ENCODE measurements at places on chromosomes 4 and X.

- DNase-seq = no peak
Measured at GRCh38 chr4:55758066-55758465, 61.5 kb upstream of the EXOC1L start.

DNA sequence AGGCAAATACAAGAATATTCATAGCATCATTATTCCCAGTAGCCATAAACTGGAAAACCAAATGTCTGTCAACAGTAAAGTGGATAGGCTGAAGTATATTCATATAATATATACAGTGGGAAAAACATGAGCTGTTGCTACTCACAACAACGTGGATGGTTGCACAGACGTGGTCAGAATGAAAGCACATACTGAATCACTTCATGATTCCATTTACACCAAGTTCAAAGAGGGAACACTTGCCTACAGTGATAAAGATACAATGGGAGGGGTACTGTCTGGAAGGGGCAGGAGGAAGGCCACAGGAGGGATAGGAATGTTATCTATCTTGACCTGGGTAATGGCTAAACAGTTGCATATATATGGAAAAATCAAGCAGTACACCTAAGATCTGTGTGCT lies 25.3 kb downstream of the APBB2 start:
- no peak for DNase-seq

- DNase-seq = peak; percentile 24
Measured at GRCh38 chr4:6855692-6856297, 53.8 kb upstream of the TBC1D14 start.

GRCh38 chr4:139585473-139585872 lies 29.5 kb upstream of the SETD7 start:
- no peak for DNase-seq

DNA sequence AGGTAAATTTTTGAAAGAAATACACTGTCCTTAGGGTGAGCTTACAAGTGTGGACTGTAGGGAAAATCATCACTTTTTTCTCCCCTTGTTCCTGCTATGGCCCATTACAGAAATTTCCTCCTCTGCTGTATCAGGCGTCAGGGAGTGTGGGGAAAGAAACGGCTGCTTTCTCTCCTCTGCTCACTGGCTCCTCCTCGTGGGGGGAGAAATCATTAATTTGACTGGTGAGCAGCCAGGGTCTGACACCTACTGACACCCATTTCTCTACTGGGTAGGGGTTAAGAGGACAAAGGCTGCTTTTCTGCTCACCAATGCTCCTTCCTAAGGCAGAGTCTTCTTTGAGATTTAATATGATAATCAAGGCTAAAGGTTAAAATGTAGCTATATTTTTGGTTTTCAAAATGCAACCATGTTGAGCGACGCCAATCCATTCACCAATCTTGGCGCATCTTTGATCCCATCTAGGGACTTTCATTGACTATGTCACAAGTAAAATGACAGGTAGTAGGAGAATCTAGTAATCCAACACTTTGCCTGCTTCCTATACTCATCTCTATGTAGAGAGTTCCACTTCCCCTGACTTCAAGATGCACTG lies 25.1 kb downstream of the SETD7 start:
- DNase-seq = peak; percentile 70

- peak; percentile 46 for DNase-seq
Measured at GRCh38 chrX:47637546-47638195, 7.9 kb upstream of the CFP start.

- peak; percentile 16 for DNase-seq
Measured at GRCh38 chr4:185640811-185641675, 105.7 kb upstream of the PDLIM3 start.

- peak; percentile 24 for DNase-seq
Measured at GRCh38 chrX:7996414-7996813, 69.2 kb upstream of the PNPLA4 start.

DNA sequence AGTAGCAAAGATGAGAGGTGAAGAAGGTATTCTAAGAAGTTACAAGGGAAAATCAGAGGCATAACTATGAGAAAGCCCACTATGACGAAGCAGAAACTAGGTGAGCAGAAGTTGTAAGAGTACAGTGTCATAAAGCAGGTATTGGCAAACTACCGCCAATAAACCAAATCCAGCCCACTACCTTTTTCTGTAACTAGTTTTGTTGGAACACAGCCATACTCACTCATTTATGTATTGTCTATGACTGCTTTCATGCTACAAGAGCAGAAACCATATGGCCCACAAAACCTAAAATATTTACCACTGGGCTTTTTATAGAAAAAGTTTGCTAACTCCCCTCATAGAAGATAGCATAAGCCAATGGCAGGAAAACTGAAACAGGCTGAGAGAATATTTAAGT lies 31.8 kb upstream of the ZCCHC13 start:
- DNase-seq = no peak

- peak; percentile 93 for DNase-seq
Measured at GRCh38 chrX:152958524-152959465, 35.1 kb downstream of the PNMA5 start.

GRCh38 chr4:163600727-163601126 lies 106.2 kb downstream of the TMA16 start:
- no peak for DNase-seq

DNA sequence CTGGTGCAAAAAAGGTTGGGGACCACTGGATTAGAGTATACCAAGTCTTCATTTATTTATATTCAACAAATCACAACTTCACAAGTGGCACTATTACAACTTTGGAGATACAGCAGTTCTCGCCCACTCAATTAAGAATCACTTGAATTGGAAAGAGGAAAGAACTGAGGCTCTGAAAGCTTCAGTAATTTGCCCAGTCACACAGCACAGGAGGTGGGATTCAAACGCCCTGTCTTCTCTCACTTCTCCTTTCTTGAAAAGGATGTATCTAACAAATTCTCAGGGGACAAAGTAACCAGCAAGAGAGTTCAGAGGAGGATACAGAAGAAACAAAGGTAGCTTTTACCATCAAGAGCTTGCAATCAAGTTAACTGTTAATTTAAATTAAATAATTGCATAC lies 12.4 kb downstream of the SMIM14 start:
- no peak for DNase-seq

DNA sequence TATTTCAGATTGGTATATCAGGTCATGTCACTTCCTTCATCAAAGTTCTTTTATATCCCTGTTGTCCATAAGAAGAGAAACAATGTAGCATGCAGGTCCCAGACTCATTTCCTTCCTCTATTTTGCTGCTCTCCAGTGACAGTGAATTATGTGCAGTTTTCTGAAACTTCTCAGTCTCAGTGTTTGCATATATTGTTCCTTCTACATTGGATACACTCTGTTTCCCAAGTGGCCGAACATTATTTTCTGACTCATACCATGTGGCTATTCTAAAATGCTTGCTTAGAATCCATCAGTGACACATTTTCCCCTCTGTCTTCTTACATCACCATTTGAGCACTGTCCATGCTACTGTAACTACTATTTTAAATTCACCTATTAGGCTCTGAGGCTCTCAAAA lies 305.7 kb downstream of the PDHA2 start:
- no peak for DNase-seq

- DNase-seq = peak; percentile 53
Measured at GRCh38 chr4:16264798-16265197, 38.5 kb upstream of the TAPT1 start.

GRCh38 chrX:6812087-6812486 lies 277.2 kb upstream of the VCX3A start:
- no peak for DNase-seq

- DNase-seq = no peak
Measured at GRCh38 chrX:155115174-155115819, 44.0 kb downstream of the BRCC3 start.

DNA sequence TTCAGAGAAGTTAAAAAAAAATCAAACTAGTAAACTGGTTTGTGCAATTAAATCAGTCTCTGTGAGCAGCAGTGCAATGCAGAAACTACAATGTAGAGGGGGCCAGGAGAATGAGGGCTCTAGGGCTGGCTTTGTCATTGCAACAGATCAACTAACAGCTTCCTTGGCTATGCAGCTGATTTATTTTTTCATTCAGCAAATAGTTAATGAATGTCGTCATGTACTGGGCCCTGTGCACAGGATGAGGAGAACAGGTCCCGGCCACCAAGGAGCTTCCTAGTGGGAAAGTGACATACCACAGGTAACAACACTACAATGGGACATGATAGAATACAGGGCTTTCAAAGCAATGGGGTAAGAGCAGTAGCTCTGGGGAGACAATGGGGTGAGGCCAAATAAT lies 190.1 kb downstream of the NSUN7 start:
- DNase-seq = no peak

DNA sequence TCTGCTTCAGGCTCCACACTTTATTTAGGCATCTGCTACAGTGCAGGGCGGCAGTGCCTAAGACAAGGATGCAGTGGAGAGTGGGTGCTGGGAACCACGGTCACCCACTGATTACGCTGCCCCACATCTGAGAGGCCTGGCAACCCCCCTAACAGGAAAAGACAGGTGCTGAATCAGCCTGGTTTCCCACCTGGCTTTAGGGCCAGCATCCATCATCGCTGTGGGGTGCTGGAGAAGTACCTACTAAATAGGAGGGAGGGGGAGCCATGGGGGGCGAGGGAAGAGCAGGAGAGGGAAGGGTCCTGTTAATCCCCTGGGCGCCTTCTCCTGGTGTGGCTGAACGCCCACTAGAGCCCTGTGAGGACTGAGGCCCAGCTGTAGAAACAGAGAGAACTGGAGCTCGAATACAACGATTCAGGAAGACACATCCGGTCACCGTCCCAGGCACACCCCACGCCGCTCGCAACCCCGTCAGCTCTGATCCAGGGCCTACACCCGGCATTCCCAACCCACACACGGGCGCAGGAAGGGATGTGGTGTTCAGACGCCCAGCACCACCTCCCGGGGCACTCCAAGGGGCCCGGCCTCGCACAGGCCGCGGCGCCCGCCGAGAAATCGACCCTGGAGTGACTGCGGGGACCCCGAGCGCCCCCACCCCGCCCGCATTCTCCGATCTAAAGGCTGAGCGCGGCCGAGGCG lies 554 bp downstream of the DCTD start:
- peak; percentile 22 for DNase-seq

GRCh38 chr4:74252933-74253332 lies 55.3 kb upstream of the EPGN start:
- no peak for DNase-seq

- DNase-seq = no peak
Measured at GRCh38 chrX:155577682-155578081, 35.1 kb downstream of the TMLHE start.

- DNase-seq = no peak
Measured at GRCh38 chr4:48270951-48271473, 1.4 kb upstream of the TEC start.

GRCh38 chr4:72077346-72077745 lies 45.5 kb downstream of the NPFFR2 start:
- no peak for DNase-seq

- no peak for DNase-seq
Measured at GRCh38 chr4:98584265-98584664, 74.1 kb downstream of the TSPAN5 start.

GRCh38 chrX:69031181-69031580 lies 134.1 kb downstream of the PJA1 start:
- no peak for DNase-seq

DNA sequence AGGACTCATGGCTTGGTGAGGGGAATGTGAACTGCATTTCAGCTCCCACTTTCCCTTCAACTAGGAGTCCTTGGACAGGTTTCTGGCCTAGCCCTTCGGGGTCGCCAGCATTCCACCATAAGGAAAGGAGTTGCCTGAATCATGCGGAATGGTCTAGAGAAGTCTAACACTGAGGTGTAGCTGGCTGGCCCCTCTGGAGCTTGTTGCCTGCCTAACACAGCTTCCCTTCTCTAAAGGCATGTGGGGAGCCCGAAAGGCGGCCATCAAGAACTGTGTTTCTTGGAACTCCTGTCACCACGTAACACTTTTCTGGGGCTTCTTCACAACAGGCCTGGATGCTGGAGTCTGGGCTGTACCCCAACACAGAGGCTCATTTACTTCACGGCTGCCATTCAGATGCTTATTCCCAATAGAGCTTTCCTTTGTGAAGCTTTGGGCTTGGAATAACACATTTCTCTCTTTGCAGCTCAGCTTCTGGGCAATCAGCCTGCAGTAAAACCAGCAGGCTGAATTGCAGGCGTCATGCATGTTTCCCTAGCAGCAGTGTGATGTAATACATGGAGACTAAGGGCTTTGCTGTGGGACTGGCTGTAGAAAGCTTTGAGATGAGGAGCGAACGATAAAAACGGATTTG lies 5.4 kb downstream of the GABRQ start:
- DNase-seq = no peak

- no peak for DNase-seq
Measured at GRCh38 chrX:43165343-43165920, 387.5 kb upstream of the PPP1R2C start.

- DNase-seq = no peak
Measured at GRCh38 chr4:45385306-45385705, 659.0 kb upstream of the GNPDA2 start.

DNA sequence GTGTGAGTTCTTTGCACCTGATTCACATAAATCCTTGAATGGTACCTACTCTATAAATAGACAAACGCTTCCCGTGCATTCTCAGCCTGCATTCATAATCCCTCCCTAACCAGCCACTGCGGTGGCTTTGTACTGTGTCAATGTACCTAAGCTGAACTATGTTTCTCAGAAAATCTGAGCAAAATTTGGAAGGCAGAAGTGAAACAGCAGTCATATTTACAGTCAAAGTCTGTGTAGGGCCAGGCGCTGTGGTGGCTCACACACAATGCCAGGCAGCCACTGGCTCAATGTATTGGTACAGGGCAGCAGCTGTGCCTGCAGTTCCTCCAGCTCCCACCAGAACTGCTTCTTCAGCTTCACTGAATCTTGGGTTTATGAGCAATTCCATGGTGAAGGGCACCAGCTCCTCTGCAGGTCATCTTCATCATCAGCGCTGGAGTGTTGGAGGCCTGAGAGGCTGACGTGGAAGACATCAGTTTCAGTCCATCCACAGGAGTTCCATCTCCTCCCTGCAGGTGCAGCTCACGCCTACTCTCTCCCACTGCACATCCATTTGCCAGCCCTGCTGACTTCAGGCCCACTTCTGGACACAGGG lies 32.3 kb upstream of the IRF2 start:
- DNase-seq = peak; percentile 57

GRCh38 chrX:52988985-52989917 lies 30.9 kb upstream of the FAM156A start:
- DNase-seq = no peak

DNA sequence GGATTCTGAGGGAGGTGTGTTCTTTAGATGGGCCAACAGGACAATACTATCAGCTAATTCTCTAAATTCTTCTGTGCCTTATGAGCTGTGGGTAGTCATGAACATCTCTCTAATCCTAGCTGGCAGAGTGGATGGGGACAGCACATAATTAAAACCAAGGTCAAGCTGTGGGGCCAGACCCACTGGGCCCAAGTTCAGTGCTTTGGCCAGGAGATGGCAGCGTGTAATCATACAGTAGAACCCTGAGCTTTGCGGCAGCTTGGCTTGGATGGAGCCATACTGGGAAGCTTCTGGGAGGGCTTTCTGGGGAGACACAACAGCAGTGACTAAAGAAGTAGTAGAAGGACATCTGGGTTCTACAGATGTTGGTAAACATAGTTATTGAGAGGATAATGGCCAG lies 140.3 kb upstream of the CXCL13 start:
- DNase-seq = no peak
